A549 (cell line): ENCODE measurements at places on chromosomes 13 and 19.

DNA sequence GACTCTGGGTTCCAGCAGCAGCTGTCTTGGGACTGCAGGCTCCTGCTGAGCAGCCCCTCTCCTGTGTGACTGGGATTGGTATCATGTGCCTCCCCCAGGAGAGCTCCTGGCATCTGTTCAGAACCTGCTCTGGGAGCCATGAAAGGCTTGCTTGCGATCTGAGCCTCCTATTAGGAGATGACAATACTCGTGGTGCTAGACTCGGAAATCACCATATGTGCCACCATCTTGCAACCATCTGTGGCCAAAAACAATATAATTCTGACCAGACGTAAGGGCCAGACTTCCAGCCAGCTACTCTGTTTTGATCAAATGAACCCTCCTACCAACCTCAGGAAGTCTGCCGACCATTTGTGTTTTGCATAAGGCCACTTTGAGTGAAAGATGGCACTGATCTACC lies 484.7 kb downstream of the IRS2 start:
- no peak for DNase-seq

GRCh38 chr19:8526345-8527091 lies 12.6 kb upstream of the ZNF414 start:
- DNase-seq: peak; percentile 67

GRCh38 chr13:93230261-93230855 lies 3.8 kb downstream of the GPC6 start:
- no peak for DNase-seq

DNA sequence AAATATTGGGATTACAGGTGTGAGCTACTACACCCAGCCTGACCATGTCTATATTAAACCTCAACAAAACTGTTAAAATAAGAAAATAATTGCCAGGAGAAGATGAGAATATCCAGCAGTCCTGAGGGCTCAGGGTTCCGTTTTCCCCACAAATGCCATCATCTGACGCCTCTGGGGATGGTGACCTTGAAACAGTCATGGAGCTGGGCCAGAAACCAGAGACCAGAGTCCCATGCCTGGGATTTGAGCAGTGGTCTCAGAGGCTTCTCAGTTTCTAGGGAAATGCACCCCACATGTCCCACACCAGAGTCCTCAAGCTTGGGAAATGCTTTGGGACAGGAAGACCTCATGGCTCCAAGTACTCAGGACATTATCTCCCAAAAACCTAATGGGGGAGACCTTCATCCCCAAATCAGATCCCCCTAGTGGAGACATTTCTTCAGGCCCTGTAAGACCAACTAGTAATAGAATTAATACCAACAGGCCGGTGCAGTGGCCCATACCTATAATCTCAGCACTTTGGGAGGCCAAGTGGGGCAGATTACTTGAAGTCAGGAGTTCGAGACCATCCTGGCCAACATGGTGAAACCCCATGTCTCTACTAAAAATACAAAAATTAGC lies 2.9 kb upstream of the MAP1S start:
- no peak for DNase-seq

DNA sequence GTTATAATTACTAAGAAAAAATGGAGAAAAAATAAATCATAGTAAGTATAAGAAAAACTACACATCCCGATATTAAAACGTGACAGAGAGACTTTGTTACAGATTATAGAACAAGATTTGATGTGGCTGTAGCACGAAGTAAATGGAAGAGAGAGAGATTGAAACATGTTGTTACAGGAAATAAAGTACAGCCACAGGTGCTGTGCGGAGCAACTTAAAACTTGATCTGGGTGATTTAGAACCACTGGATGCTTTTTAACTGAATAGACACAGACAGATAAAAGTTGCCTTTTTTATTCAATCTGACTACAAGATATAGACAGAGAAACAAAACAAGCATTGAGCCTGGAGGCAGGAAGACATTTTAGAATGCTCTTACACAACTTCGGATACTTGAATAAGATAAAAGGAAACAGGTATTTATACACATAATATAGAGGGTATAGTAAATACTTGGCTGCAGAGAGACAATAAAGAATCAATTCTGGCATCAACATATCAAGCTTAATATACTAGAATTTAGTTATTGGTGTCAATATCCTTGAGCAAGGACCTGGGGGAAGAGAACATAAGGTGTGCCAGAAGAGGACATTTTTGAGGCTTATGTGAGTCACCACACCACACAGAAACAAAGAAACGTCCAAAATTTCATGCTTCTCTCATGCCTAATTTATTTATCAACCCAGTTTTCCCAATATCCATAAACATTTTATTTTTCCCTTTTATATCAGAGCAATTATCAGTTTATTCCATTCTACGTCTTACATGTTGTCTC lies 548.5 kb downstream of the SLITRK1 start:
- DNase-seq: no peak

DNA sequence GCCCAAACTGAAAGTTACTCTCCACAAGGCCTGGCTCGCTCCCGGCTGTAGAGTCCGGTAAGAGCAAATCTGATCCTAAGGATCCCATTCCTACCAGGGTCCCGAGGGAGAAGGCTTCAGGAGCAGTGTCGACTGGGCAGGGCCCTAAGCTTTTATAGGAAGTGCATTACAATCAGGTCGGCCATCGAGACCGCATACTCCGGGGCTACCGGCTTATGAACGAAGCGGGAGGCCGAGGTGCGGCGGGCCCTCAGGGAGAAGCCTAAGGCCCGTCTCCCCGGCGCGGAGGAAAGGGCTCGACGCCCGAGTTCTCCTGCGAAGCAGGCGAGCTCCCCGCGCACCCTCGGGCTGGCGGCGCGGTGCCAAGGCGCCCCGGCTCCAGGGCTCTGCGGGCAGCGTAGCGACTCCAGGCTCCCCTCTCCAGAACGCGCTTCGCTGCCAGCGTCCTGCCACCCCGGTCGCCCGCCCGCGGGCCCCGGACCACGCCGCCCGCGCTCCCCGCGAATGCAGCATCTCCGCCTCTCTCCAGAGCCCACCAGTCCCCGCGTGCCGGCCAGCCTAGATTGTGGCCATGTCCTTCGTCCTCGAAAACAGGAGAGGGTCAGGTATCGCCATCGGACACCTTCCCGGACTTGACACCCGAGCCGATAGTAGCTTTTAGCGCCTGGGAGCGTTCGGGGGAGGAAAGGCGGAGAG lies 1.4 kb downstream of the EFNB2 start:
- DNase-seq: no peak

GRCh38 chr13:40101708-40102359 lies 446.4 kb downstream of the COG6 start:
- DNase-seq: no peak

- no peak for DNase-seq
Observed at GRCh38 chr13:92196591-92197256, 798.3 kb downstream of the GPC5 start.
